ENCODE measurements at places on chromosomes 2 and 18. TPM values are rescaled to one million over a fixed set of nuclear protein-coding genes. Genes with fewer than 3 reads are reported as not detected.

DNA sequence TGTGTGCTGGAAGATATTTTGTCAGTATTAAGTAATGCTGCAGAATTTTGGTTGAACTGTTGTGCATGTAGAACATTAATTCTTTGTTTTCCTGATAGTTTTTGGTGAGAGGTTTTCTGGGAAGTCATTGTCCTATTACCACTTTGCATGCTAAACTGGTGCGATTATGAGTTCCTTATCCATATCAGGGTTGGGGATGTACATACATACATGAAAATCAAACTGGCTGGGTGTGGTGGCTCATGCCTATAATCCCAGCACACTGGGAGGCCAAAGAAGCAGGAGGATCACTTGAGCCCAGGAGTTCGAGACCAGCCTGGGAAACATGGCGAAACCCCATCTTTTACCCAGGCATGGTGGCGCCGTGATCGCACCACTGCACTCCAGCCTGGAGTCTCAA is 34.6 kb downstream of the ASAP2 start:
- no peak overlapping the region for H3K4me3 ChIP-seq
- H3K27me3 ChIP-seq = no peaks in the 10 kb centered on the region
- DNase-seq = no peak

- H3K4me1 ChIP-seq = no peaks in the 10 kb centered on the region
- H3K36me3 ChIP-seq = no peaks in the 10 kb centered on the region
- no peak overlapping the region for H3K27ac ChIP-seq
- H3K4me3 ChIP-seq = no peak overlapping the region
- no peak for DNase-seq
Observed at GRCh38 chr2:18245375-18245774, 315.1 kb downstream of the RDH14 start.

DNA sequence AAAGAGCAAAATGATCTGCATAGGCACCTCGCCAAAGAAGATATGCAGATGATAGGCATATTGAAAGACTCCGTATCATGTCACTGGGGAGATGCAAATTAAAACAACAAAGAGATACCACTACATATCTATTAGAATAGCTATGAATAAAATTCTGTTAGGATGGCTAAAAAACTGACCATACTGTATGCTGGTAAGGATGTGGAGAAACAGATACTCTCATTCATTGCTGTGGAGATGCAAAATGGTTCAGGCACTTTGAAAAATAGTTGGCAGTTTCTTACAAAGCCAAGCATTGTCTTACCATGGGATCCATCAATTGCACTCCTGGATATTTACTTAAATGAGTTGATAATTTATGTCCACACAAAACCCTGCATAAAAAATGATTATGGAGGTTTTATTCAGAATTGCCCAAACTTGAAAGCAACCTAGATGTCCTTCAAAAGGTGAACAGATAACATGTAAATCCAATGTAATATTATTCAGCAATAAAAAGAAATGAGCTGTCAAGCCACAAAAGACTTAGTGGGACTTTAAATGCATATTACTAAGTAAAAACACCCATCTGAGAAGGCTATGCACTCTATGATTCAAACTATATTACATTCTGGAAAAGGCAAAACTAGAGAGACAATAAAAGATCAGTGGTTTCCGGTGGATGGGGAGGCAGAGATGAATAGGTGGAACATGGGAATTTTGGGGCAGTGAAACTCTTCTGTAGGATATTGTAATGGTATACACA is 31.2 kb downstream of the ZNF385B start:
- DNase-seq = no peak
- peaks cover 8% of the 10 kb centered on the region for H3K4me1 ChIP-seq
- no peaks in the 10 kb centered on the region for H3K36me3 ChIP-seq
- no peak overlapping the region for H3K27ac ChIP-seq
- H3K4me3 ChIP-seq = no peak overlapping the region

GRCh38 chr2:189465478-189465877 is 24.2 kb downstream of the WDR75 start:
- H3K27me3 ChIP-seq = no peaks in the 10 kb centered on the region
- H3K27ac ChIP-seq = no peak overlapping the region
- no peak overlapping the region for H3K4me3 ChIP-seq
- no peak for DNase-seq
- H3K4me1 ChIP-seq = no peaks in the 10 kb centered on the region

DNA sequence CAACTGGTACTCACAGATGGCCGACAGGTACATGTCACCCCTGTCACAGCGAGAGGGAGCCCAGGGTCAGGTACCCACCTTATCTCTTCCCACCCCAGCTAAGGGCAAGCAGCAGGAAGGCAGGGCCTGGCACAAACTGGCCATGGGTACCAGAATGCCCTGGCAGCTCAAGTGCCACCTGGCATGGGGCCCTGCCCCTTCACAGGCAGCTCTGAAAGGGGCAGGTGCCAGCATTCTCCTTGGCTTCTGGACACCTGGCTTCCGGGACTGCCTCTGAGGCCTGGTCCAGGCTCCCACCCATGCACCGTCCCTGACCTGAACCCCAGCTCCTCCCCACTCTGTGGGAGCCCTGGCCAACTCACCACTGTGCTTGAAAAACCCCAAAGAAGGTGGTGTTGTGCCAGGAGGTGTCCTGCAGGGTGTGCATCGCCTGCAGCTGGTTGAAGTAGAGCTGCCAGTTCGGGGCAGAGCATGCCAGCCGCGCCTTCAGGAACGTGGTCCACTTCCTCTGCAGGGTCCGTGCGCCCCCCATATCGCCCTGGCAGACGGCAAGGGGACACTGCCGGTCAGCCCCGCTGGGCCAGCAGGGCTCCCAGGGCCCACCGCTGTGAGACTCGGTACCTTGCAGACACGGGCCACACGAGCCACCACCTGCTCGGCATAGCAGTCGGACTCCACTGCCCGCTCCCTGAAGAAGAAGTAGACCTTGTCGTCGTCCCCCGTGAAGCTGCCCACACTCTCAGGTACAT is 5.4 kb downstream of the SEMA4C start:
- H3K4me1 ChIP-seq = peaks cover 10% of the 10 kb centered on the region
- DNase-seq = no peak
- no peak overlapping the region for H3K4me3 ChIP-seq
- no peak overlapping the region for H3K27ac ChIP-seq
- no peaks in the 10 kb centered on the region for H3K27me3 ChIP-seq
- H3K36me3 ChIP-seq = peaks cover 30% of the 10 kb centered on the region

IGFBP2 gene
- 309 TPM for total RNA-seq

PROKR1 gene
- total RNA-seq = 5.2 TPM

SNORC gene
- 0.62 TPM for total RNA-seq

LYG1 gene
- total RNA-seq = not detected

QPCT gene
- total RNA-seq = 16.5 TPM

CYP27A1 gene
- total RNA-seq = 4.2 TPM

MOGAT1 gene
- 0.94 TPM for total RNA-seq
